ENCODE measurements at places on chromosomes 7 and 10. TPM values are rescaled to one million over a fixed set of nuclear protein-coding genes. Genes with fewer than 3 reads are reported as not detected.

SPDYE8 gene
- polyA plus RNA-seq: 0.10 TPM

MYO1G gene
- 143 TPM for polyA plus RNA-seq

C7orf57 gene
- 0.22 TPM for polyA plus RNA-seq

CUX1 gene
- polyA plus RNA-seq: 26.2 TPM

DNA sequence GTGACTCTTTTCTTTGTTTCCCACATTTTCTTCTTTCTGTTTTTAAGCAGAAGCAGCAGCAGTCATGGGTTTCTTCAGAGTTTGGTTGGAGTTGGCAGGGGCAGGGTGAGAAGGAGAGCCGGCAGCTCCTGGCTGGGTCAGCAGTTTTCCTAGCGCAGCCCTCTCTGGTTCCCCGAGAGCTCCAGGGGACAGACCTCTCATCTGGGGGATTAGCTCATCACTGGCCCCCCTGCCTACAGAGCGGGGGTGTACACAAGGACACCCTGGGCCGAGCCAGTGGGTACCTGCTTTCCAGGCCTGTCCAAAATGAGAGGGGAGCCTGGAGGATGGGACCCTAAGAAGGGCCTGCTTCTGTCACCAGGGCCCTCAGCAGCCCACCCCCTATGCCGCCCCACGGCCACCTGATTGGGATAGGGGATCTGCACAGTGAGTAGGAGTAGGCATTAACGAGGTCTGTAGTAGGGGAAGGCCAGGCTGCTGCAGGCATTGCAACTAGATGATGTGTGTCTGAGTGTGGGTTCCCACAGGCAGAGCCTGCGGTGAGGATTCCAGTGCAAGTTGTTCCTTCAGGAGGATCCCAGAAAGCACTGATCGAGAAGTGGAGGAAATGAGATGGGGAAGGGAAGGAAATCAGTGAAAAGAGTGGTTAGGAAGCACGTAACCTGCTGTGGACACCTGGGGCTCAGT lies 122.9 kb upstream of the PPIF start:
- no peak for DNase-seq

DNA sequence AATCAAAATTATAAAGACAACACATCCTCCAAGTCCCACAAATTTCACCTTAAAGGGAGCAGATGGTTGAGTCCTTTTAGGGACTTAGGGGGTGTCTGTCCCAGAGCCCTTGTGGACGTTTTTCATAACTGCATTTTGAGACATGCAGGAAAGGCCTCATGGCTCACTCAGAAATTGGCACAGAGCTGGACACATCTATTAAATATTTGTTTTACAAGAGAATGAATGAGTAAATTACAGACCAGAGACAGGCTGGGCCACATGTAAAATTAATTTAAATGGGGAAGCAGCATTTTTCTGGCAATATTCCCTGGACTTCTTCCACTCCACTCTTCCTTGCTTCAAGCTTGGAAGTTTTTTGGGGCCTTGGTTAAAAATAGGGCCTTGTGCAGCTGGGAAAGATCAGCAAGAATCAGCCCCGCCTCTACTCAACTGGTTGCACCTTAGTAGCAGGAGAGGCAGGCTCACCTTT lies 20.0 kb downstream of the LAMB1 start:
- DNase-seq: no peak

DNA sequence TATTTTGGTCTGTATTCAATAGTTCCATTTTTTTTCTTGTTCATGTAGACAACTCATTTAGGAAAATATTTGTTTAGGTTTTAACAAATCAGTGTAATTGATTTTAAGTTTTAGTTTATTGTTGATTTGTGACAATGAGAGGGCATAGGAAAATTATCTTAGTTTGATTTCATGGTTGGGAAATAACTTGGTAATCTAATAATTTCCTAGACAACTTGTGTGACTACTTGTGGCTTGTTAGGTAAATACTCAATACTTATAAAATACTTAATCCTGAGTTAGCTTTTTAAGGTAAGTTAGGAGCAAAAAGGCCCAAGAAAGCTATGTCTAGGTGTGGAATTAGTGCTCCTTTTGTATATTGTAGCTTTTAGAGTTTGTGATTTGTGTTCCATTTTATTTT lies 65.4 kb downstream of the ZNRF2 start:
- no peak for DNase-seq

DNA sequence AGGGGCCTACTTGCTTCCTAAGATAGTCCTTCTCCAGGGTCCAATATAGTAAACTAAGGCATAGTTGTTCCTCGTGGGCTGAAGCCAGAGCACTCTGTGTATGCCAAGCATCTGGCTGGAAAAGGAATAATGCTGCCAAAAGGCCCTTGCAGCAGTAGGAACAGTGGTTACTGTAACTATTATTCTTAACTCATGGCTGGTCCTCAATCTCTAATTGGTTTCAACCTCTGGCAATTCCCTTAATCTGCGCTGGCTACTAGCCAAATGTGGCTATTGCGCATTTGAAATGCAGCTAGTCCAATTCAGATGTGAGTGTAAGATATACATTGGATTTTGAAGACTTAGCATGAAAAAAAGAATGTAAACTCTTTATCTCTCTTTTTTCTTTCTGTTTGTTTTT lies 27.8 kb upstream of the LBX1 start:
- no peak for DNase-seq

DNA sequence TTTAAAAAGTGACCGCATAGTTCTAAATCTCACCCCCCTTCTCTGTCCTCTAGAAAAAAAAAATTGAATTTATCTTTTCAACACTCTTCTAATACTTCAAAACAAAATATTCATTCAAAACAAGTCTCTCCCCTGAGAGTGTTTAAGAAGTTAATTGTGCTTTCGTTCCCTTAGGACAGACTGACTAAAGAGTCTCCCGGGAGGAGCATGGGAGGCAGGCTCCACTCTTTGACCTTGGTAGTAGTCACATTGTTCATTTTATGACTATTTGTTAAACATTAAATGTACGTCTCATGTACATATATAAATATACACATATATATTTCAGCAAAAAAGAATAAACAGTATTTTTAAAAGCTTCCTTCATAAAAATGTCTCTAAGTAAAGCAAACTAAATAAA lies 35.3 kb upstream of the SPOCK2 start:
- no peak for DNase-seq

All from CD4-positive, alpha-beta memory T cell (primary cell).